ENCODE measurements at places on chromosomes 11 and 22. TPM values are rescaled to one million over a fixed set of nuclear protein-coding genes. Genes with fewer than 3 reads are reported as not detected.

GRCh38 chr11:118240999-118241763, 11.0 kb downstream of the MPZL3 start:
- DNase-seq = peak; percentile 81

DNA sequence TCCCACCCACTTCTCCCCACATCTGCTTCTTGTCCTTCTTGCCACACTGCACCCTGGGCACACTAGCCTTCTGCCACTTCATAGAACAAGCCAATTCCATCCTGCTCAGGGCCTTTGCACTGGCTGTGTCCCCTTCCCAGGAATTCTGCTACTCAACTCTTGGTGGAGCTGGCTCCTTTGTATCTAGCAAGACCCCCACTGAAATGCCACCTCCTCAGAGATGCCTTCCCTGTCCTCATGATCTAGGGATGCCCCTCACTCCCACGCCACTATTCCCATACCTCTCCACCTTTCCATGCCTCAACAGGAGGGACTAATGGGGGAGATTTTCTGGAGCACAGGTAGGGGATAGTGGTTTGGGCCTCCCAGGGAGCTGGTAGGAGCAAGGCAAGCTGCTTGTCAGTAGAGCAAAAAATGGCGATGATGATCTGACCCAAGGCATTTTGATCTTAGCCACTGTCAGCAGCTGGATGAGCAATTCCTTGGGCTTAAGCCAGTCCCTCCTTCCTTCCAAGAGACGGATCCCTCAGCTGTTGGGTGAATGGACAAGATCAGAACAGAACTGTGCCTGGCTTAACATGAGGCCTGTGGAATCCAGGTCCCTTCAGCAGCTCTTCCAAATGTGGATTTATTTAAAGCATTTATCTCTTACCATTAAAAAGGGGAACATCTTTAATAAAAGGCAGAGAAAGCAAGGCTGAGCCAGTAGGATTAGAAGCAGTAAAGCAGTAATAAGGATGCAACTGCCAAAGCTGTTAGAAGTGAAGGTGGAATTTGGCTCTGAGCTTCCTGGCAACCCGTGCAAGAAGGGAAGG, 4.0 kb upstream of the PRDM11 start:
- DNase-seq = peak; percentile 15

DNA sequence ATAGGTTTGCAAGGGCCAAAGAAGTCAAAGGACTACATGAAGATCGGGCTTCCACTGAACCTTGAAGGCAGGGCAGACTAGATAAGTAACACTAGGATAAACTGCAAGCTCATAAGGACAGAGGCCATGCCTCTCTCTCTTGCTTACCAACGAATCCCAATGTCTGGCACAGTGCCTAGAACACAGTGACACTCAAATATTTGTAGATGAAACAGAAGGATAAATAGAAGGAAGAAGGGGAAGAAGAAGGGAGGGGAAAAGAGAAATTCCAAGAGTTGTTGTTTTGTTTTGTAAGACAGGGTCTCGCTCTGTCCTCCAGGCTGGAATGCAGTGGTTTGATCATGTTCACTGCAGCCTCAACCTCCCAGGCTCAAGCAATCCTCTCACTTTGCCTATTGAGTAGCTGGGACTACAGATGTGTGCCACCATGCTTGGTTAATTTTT, 26.9 kb downstream of the SIK3 start:
- no peak for DNase-seq

Gene IL17REL
- not detected for total RNA-seq

- no peak for DNase-seq
Measured at GRCh38 chr11:9008661-9009060, 4.9 kb upstream of the NRIP3 start.

DNA sequence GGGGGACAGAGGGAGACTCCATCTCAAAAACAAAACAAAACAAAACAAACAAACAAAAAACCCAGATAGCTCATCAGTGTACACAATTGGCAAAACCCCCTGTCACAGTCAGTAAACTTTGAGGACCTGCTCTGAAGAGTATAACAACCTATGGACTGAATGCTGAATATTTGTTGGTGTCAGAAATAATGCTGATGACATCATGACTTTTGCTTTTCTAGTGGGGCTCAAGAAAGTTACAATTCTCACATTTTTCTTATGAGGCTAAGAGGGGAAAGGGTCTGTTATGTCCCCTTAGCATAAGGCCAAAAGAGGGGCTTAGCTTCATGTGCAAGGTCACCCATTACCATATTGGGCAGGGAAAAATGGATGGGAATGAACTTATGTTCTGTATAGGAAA, 207.4 kb downstream of the NELL1 start:
- DNase-seq = no peak

Gene SPATA19
- not detected for total RNA-seq

GRCh38 chr11:48124880-48125279, 91.7 kb upstream of the OR4B1 start:
- no peak for DNase-seq

- DNase-seq = no peak
Measured at GRCh38 chr11:22795914-22796313, 33.7 kb downstream of the SVIP start.

- DNase-seq = peak; percentile 80
Measured at GRCh38 chr11:132718711-132719671, 813.3 kb downstream of the OPCML start.

GRCh38 chr22:32850591-32851517, 49.3 kb downstream of the TIMP3 start:
- no peak for DNase-seq

GRCh38 chr11:68753300-68753699, 2.0 kb upstream of the TESMIN start:
- DNase-seq = no peak

GRCh38 chr11:19832086-19832750, 119.6 kb downstream of the NAV2 start:
- no peak for DNase-seq

GRCh38 chr11:79167510-79168188, 273.2 kb downstream of the TENM4 start:
- DNase-seq = no peak

DNA sequence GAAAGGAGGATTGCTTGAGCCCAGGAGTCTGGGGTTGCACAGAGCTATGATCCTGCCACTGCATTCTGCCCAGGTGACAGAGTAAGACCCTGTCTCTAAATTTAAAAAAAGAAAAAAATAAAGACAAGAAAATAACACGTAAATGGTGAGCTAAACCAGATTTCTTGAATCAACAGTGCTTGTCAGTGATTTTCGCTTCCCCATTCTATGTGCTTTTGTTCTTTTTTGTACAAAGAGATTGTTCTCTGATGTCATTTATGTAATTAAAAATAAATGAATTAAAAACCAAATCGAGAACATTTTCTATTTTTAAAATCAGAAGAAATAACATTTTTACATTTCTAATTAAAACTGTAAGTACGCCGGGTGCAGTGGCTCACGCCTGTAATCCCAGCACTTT, 19.8 kb upstream of the SLC29A2 start:
- DNase-seq = no peak

GRCh38 chr22:35761037-35761436, 43.4 kb downstream of the APOL5 start:
- DNase-seq = no peak

DNA sequence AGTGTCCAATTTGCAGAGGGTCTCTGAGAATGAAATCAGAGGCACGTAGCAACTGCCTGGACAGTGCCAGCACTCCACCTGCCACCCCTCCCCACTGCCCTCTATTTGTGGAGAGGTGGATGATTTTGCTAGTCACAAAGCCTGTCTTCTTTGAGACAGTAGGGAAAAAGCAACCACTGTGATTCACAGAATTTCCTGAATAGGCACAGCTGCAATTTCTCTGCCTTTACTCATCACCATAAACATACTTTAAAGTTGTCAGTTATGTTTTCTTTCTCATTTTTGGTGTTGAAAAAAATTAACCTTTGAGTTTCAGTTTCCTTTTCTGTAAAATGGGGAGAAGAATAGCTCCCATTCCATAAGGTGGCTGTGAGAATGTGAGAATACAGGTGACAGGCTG, 134.3 kb downstream of the TEAD1 start:
- no peak for DNase-seq

DNA sequence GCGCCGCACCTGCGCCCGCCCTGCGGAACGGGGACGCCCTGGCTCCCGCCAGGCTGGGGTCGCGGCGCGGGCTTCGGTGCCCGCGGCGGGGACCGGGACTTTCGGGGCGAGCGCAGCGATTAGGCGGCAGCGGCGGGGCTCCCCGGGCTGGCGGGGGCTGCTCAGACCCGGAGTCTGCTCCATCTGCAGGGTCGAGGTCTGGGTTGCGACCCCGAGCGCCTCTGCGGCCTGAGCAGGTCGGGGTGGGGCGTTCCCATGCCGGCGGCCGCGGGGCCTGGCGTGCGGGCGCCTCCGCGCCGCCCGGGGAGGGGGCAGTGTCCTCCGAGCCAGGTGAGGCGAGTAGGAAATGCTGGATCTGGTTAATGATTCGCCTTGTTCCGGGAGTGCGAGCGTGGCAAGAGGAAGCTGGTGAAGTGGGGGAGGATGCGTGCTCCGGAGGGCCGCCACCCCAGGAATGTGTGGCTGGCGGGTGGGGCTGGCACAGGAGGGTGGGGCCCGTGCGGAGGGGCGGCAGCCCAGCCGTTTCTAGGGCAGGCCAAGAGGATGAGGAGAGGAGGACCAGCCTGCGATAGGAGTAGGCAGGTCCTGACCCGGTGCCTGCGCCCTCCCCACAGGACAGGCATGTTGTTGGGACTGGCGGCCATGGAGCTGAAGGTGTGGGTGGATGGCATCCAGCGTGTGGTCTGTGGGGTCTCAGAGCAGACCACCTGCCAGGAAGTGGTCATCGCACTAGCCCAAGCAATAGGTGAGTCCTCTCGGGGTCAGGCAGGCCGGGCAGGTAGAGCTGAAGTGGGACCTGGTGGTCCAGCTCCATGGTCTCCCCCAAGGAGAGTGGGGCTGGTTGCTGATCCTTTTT, 606 bp downstream of the RASSF7 start:
- DNase-seq = no peak

DNA sequence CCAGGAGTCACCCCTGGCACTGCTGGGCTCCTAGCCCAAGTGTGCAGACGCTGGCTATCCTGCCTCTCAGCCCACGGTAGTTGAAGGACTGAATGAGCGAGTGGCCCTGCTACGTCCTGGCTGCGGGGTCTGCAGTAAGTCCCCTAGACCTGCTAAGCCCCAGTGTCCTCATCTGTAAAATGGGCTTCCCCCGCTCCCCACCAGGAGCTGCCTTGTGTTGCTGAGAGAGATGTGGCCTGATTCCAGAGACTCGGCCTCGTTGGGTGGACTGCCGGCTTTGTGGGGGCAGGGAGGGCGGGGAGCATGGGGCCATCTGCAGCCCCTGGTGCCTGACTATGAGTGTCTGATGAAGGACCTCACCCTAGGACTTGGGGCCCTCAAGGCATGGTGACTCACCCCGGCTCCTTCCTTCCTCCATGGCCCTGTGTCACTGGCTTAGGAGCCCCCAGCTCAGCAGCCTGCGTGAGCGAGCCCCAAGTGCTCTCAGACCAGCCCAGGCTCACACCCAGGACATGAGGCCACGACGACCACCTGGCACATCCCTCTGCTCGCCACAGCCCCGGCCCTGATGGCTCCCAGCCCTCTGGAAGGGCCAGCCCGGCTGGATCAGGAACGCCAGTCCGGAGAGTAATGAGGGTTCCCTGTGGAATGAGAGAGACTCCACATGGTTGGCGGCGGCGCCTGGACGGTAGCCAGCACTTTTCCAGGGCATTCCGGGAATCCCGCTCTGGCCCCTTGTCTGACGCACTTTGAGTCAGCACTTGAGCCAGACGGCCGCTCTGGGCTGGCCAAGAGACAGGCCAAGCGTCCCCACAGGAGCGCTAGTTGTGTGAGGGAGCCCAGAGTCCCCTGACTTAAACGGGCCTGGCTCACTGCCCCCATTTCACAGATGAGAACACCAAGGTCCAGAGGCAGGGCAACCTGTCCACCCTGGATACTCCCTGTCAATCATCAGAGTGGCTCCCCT, 50.5 kb upstream of the SHISAL1 start:
- DNase-seq = no peak

Gene SDHD
- total RNA-seq = 99.4 TPM

- DNase-seq = no peak
Measured at GRCh38 chr11:11843211-11843621, 1.4 kb downstream of the USP47 start.

DNA sequence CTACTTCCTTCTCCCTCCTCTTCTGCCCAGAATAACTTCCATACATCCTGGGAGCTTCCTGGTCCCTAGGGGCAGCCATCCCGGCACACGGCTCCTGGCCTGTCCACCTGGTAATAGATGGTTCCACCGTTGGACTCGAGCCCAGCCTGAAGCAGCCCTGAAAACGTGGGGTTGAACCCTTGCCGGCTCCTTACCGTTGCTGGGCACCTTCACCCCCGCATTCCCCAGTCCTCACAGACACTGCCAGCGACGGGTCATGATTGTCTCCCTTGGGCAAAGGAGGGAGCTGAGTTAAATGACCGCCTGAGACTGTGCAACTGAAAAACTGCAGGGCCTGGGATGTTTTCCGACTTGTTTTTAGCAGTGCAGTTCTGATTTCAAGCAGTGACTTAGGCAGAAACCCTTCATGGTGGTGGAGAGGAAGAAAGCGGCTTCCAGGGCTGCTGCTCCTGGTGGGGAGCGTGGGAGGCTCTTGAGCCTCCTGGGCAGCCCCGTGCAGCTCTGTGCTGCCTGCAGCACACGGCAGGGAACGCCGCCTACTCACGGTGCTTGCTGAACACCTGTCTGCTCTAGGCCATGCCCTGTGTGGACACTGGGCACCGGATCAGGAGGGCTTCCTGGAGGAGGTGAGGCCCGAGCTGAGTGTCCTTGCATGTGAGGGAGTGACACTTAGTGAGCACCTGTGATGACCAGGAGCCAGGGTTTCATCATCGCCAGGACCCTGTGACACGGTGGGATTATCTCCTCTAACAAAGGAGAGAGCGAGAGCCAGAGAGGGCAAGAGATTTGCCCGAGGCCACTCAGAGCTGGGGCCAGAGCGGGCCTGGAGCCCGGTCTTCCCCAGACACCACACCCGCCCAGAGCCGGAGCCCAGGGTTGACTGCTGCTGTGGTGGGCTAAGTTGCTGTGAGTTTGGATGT, 77.4 kb downstream of the FBLN1 start:
- no peak for DNase-seq

- no peak for DNase-seq
Measured at GRCh38 chr11:129951201-129951865, 51.3 kb downstream of the PRDM10 start.

GRCh38 chr11:63445720-63446119, 45.2 kb downstream of the PLAAT5 start:
- DNase-seq = no peak

DNA sequence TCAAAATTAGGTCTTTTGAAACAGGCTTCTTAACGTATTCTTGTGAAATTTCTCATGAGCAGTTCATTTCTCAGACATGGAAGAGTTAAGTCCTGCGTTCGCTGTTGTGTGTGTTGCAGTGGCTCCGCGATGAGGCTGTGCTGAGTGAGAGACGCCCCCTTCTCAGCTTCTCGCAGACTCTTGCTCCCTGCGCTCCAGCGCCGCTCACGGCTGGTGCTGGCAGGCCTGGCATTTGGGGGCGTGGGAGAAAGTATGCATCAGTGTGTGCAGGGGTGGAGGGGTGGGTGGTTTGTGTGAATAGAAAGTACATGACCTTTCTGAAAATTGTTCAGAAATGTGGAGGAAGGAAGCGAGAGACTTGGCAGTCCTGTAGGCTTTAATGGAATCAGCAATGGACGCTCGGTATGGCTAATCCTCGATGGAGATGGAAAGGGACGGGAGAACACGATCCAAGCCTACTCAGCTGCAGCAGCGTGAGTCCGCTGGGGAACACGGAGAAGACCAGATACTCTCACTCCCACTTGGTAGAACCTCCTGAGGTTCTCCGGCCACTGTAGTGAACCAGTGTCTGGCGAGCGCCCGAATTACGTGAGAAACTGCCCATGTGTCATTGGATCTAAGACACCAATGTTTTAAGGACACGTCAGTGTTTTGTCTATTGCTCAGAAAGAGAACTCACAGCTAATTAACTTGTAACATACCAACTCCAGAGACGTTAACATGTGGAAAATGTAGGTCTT, 5.9 kb downstream of the TAB1 start:
- DNase-seq = no peak

All from activated CD8-positive, alpha-beta T cell treated with anti-CD3 and anti-CD28 coated beads, Interleukin-2, amount 10 ng/mL, durations not matched to agents 7 days and 5 days (primary cell).